Endodermal cell (in vitro differentiated cells): ENCODE measurements at places on chromosomes 7 and 10. TPM values are rescaled to one million over a fixed set of nuclear protein-coding genes. Genes with fewer than 3 reads are reported as not detected.

SLC26A4 gene
- 0.42 to 0.76 TPM in 2 of 3 replicates, not detected in the other for total RNA-seq

DNA sequence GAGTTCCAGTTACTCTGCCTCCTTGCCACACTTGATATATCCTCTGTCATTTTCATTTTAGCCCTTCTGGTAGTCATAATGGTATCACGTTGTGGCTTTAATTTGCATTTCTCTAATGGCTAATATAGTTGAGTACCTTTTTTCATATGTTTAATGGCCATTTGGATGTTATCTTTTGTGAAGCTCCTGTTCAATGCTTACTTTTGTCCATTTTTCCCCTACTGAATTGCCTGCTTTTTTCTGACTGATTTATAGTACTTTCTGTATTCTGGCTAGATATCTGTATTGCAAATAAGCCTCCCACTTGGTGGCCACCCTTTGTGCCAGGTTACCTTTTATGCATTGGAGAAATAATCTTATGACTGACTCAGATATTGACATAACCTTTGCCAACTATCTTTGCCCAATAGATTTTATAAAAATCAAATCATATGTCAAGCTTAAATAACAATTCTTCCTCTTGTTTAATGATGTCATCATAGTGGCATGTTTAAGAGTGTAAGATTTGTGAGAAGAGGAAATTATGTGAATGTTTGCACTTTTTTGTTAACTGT is 50.6 kb downstream of the PRPF18 start:
- no peak for DNase-seq

GRCh38 chr7:33310546-33310945 is 181.2 kb downstream of the BBS9 start:
- DNase-seq, result no peak

EFCAB10 gene
- total RNA-seq, result 0.50 and 0.68 TPM in 2 replicates

DNA sequence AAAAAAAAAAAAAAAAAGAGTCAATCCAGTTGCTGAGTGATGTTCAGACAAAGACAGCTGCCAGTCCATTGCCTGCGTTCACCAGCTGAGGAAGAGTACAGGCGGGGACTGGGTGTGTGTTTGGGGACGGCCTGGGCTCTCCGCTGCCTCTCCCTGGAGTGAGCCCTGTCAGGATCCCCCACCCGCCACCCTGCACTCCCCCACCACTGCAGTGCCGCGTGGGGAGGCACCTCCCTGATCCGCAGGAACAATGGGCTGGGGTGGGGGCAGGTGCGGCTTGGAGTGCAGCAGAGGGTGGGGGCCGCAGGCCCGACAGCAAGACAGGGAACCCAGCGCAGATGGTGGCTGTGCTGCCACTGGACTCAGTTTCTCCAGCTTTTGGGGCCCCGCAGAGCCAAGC is 1.4 kb downstream of the HSPA12A start:
- DNase-seq, result no peak

CNOT4 gene
- 23.4 to 25.5 TPM (median 23.8 TPM) in 3 replicates for total RNA-seq

GRCh38 chr10:43218951-43219837 is 47.7 kb downstream of the RASGEF1A start:
- DNase-seq, result no peak

FUOM gene
- total RNA-seq, result 56.2 to 94.8 TPM (median 83.9 TPM) in 3 replicates

GRCh38 chr7:33979807-33980355 is 74.5 kb downstream of the BMPER start:
- no peak for DNase-seq

DNA sequence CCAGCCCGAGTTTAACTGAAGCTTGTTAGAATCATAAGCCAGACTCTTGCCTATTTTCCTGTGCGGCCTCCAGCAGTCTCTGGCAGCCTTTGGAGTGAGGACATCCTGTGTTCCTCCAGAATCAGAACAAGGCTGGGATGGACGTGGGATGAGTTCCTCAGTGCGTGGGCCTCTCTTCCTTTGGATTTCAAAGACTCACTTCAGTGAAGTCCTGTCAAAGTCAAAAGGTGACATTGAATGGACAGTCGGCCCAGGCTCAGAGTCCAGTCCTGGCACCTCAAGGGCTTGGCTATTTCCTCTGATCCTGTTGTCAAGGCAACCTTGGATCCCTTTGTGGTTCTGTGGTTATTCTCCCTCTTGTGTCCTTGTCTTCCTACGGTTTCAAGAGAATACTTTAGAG is 21.4 kb upstream of the SMC3 start:
- DNase-seq, result no peak

DNA sequence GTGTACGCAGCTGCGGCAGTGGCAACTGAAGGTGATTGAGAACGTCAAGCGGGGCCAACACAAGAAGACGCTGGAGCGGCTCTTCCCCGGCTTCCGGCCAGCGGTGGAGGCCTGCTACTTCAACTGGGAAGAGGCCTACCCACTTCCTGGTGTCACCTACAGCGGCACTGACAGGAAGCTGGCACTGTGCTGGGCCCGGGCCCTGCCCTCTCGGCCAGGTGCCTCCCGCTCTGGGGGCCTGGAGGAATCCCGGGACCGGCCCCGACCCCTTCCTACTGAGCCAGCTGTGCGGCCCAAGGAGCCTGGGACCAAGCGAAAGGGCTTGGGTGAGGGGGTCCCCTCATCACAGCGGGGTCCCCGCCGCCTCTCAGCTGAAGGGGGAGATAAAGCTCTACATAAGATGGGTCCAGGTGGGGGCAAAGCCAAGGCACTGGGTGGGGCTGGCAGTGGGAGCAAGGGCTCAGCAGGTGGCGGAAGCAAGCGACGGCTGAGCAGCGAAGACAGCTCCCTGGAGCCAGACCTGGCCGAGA is 6.5 kb downstream of the ZSWIM8 start:
- no peak for DNase-seq

GATA3 gene
- total RNA-seq, result 25.2 to 106 TPM (median 103 TPM) in 3 replicates

DNA sequence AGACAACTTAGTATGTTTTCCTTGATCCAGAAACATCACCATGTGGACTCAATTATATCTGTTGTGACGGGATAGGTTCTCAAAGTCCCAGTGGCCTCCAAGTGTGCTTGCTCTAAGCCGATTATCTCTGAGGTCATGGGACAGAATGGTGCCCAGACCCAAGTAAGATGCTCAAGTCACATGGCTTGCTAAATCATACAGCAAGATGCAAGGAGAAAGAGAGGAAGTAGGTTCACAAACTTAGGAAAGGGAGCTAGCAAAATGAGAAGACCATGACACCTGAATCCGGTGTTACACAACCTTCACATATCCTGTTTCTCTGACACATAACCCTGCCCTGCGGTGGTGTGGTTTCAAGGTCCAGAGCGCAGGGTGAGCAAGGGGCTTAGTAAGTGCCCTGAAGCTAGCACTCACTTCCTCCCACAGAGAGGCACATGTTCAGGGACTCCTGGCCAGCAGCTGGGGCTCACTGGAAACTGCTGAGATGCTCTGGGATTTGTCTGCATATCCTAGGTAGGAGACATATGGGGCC is 590.9 kb upstream of the ANKRD30A start:
- no peak for DNase-seq

MEOX2 gene
- not detected in 2 replicates for total RNA-seq

- peak; percentile 80 for DNase-seq
Measured at GRCh38 chr7:91554883-91555282, 290.6 kb downstream of the FZD1 start.

NPY4R2 gene
- total RNA-seq, result 0.77 TPM in 1 of 3 replicates, not detected in the others

MDH2 gene
- total RNA-seq, result 233 to 267 TPM (median 253 TPM) in 3 replicates

GRCh38 chr10:49398000-49398861 is 2.3 kb upstream of the DRGX start:
- peak; percentile 92 for DNase-seq

GRCh38 chr10:114437473-114438292 is 33.4 kb upstream of the AFAP1L2 start:
- peak; percentile 47 for DNase-seq

DNA sequence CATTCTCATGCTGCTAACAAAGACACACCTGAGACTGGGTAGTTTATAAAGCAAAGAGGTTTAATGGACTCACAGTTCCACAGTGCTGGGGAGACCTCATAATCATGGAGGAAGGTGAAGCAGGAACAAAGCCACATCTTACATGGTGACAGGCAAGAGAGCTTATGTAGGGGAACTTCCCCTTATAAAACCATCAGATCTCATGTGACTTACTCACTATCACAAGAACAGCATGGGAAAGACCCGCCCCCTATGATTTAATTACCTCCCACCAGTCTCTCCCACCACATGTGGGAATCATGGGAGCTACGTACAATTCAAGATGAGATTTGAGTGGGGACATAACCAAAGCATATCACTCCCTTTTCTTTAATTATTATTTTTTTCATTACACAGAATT is 16.6 kb downstream of the COL28A1 start:
- no peak for DNase-seq

VAX1 gene
- total RNA-seq, result 2.0 to 3.5 TPM (median 3.4 TPM) in 3 replicates

LRGUK gene
- 0.93 and 1.3 TPM in 2 replicates for total RNA-seq

DNA sequence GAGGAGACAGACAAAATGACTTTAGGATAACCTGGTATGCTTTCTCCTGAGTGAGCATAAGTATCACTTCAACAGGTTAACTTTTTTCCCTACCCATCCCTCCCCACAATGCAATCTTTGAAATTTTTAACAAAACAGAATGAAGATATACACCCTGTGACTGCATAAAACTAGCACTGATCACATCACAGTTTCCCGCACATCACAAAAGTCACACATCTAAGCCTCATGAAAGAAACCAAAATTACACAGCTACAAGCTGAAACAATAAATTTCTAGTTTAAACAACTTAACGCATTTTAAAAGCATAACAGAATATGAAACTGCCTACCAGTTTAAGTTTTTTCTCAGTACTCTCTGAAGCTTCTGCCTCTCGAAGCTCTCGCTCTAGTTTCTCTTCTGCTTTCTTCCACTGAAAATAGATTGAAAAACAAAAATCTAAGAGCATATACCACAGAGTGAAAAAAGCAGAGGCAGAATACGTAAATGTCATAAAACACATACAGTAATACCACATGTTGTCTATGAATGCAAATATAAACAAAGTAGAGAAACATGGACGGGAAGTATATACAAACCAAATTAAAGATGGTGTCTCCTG is 18.1 kb downstream of the NOC3L start:
- DNase-seq, result no peak

GRCh38 chr7:149320313-149321124 is 58.5 kb downstream of the ZNF783 start:
- DNase-seq, result no peak

DNA sequence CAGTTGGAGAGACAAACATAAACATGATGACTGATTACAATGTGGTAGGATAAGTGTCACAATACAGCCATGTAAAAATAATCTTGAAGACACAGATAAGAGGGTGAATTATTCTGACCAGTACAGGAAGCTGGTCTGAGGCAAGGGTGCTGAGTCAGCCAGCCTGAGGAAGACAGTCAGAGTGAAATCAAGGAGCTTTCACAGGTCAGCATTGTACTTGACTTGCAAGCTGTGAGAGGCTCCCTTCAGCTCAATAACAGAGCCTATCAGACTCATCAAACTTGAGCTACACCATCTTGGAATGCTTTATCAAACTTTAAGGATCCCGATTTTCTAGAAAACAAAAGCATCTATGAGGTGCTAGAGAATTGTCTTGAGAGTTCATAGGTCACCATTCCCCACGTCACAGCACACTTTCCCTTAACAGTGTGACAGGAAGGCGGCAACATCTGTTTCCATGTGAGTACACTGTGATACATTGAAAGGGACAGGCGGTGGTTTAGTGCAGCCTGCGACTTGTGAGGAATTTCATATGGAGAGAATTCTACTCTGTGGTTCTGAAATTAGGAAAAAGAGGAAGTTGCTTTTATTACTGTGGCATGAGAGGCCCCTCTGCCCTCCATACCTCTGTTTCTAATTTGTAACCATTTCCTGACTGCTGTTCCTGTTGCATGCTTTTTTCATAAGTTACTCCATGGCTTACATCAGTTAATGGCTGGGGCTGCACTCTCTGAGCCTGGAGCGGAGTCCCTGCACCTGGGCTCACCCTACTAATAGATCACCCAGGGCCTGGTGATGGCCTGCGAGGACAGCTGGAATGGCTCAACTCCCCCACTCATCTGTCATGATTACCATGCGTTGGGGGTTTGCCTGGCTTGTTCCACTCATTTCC is 417.1 kb downstream of the SUGCT start:
- no peak for DNase-seq

DNA sequence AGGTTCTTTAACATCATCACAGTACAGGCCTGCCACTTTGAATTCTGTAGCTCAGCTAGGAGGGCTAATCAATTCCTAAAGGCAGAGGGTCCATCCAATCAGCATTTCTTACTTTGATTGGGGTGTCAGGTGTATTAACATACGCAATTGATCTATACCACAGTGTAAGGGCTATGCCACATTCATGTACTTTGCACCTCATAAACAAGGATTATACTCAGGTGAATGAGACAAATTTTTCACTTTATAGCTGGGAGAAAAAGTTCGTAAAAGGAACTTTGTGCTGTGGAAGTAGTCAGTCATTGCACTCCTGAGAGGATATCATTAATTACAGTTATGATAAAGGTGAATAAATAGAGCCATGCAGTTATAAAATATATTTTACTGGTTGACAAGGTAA is 119.9 kb upstream of the AHR start:
- no peak for DNase-seq

DNA sequence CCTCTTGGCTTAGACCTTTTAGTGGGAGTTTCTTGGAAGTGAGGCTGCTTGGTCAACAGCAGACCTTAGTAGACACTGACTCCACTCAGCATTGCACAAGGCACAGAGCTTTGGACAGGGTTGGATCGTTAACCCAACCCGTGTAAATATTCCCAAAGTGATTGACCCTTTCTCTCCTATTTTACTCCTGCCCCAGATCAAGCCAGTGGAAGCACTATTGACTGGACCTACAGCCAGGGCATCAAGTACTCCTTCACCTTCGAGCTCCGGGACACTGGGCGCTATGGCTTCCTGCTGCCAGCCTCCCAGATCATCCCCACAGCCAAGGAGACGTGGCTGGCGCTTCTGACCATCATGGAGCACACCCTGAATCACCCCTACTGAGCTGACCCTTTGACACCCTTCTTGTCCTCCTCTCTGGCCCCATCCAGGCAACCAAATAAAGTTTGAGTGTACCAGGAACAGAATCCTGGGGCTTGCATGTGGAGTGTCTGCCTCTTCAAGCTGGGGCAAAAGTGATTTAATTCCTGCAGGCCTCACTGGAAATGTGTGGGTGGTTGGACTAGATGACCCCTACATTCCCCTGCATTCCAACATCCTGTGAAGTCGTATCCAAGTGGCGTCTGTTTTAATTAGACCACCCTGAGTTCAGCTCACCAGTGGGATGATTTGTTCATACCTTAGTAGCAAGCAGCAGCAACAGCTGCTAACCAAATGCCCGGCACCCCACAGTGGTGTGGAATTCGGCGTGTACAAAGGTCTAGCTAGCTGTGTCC is 7.5 kb downstream of the CPA1 start:
- DNase-seq, result no peak

DNA sequence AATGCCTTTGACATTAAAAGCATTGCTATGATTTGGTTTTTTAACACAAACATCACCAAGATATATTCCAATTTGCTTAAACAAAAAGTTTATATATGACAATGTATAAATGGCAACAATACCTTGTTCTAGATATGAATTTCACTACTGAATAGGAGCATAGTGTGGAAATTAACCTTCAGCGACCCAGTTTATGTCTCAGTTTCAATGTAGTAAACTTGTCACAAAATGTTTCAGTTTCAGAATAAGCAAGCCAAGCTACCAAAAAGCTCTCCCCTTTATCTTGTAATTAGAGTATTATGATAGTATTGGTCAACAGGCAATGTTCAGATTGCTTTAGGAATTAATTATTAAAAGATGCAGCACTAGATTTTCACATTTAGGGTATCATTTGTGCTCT is 99.6 kb upstream of the PCDH15 start:
- DNase-seq, result no peak

FAM204A gene
- total RNA-seq, result 41.2 and 43.3 TPM in 2 replicates
